ENCODE measurements at places on chromosomes 16 and 17. TPM values are rescaled to one million over a fixed set of nuclear protein-coding genes. Genes with fewer than 3 reads are reported as not detected.

Gene SULT1A3
- total RNA-seq, result 16.1 TPM

Gene DNAI2
- 1.2 TPM for total RNA-seq

GRCh38 chr17:538181-538973 is 176.3 kb downstream of the VPS53 start:
- no peak for DNase-seq

DNA sequence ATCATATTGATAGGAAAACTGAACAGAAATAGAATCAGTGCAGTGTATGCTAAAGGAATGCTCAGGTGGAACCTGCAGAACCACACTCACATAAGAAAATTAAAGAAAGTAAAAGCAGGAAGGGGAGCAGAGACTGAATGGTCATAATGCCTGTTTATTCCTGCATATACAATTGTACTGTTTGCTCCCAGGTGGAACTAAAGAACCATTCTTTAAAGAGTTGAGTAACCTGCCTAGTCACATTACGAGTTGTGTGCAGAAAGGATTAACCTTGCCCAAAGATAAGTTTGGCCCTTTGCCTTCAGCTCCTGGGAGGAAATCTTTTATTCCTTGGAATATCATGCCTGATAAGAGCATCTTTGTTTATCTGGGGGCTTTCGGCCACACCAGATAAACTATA is 434.7 kb downstream of the KIF2B start:
- no peak for DNase-seq

GRCh38 chr17:27586203-27586721 is 44.7 kb upstream of the LGALS9 start:
- no peak for DNase-seq

DNA sequence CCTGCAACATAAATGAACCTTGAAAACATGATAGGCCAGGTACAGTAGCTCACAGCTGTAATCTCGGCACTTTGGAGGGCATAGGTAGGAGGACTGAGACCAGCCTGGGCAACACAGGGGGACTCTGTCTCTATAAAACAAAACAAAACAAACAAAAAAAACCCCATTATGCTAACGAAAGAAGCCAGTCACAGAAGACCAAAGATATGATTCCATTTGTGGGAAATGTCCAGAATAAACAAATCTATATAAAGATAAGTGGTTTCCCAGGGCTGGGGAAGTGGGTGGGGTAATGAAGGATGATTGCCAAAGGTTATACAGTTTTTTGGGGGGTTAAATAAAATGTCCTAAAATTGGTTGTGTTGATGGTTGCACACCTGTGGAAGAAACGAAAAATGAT is 36.5 kb upstream of the SIAH1 start:
- DNase-seq, result no peak

GRCh38 chr17:62627904-62628633 is 599 bp downstream of the MRC2 start:
- peak; percentile 35 for DNase-seq

GRCh38 chr17:6479622-6480302 is 35.5 kb downstream of the PIMREG start:
- DNase-seq, result no peak

GRCh38 chr16:89949756-89950155 is 1.2 kb downstream of the DEF8 start:
- no peak for DNase-seq

DNA sequence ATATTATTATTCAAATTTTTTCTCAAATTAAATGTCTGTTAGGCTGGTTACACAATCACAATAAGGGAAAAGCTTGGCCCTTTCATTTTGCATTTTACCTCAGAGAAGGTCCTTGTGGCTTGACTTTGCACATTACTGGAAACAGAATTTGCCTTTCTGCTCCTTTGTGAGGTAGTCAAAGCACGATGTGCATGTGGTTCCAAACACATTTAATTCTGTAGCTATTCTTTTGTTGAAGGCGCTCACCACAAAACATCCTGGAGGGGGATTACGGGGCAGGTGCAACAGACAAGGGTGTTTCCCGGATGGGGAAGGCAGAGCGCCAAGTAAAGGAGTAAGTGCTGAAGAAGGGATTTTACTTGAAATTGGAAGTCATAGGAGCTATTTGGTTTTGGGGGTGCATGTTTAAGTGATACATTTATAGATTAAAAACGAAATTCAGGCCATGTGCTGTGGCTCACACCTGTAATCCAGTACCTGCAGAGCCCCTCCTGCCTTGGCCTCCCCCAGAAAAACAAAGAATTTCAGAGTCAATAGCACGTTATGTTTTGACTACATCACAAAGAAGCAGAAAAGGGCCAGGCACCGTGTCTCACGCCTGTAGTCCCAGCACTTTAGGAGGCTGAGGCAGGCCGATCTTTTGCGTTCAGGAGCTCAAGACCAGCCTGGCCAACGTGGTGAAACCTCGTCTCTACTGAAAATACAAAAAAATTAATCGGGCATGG is 31.2 kb upstream of the TENT4B start:
- DNase-seq, result peak; percentile 68

GRCh38 chr17:18233803-18234518 is 8.5 kb downstream of the LLGL1 start:
- DNase-seq, result no peak

DNA sequence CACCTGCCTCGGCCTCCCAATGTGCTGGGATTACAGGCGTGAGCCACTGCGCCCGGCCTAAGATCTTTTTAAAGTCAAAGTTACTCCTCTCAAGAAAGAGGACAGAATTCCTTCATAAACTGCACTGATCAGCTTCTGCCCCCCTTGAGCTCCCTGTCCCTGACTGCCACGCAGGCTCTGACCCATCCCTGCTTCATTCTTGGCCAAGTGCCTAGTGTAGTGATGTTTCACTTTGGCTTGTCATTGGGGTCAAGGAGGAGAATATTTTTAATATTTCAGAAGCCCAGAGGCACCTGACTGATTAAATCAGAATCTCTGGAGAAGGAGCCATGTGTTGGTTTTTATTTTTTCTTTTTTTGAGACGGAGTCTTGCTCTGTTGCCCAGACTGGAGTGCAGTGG is 9.1 kb downstream of the MRM1 start:
- DNase-seq, result no peak

DNA sequence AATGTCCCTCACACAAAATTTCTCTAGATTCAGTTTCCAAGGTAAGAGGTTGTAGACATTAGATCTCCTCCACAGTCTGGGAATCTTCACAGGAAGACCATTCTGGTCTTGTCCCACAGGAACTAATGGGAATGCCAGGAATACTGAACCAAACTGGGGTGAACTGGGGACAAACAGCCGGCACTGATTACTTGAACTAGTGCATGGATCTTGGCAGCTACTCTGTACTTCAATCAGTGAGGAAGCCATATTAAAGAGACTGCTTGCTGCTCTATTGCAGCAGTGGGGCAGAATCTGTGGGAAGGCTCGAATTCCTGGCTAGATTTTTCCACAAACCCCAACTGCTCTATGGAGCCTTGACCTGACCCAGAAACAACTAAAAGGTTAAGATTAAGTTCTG is 268.9 kb upstream of the AXIN2 start:
- no peak for DNase-seq

Gene CLEC10A
- 0.59 TPM for total RNA-seq

DNA sequence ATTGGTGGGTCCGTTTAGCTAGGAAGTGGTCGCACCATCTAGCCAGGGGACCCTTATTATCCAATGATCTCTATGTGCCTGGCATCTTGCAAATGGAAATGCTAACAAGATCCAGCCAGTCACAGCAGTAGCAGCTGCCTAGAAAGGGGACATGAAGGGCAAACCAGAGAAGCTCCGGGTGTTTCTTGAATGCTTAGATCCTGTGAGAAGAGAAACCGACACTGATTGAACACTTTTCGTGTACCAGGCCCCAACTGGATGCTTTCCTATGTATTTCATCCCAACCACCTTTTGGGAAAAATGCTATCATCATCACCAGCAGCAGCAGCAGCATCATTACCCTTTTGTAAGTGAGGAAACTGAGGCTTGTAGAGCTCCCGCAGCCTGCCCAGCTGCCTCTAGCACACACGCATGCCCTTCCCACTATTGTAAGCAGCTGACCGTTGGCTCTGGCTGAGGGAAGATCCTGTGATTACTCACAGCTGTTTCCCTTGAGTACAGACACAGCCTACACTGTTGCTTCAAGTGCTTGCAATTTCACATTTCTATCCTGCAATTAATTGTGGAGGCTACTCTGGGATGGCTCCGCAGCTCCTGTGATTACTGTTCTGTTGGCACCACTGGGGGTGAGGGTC is 180.7 kb upstream of the CACNG5 start:
- no peak for DNase-seq

Gene DHRS7C
- not detected for total RNA-seq

- DNase-seq, result no peak
These were observed 378.7 kb downstream of the HS3ST4 start for GRCh38 chr16:26070302-26071100.

DNA sequence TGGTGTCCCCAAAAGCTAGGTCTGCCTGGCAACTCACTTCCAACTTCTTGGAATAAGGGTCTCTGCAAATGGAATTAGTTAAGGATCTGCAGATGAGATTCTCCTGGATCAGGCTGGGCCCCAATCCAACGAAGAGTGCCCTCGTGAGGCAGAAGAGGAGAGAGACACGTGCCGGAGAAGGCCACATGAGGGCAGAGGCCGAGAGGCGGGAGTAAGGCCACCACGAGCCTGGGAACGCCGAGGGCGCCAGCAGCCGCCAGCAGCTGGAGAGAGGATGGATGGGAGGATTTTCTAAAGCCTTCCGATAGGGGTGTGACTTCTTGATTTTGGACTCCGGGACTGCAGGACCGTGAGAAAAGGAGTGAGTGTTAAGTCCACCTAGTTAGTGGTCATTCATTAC is 76.3 kb downstream of the JPH3 start:
- DNase-seq, result no peak

GRCh38 chr17:49556223-49556943 is 19.3 kb upstream of the NXPH3 start:
- DNase-seq, result peak; percentile 69

DNA sequence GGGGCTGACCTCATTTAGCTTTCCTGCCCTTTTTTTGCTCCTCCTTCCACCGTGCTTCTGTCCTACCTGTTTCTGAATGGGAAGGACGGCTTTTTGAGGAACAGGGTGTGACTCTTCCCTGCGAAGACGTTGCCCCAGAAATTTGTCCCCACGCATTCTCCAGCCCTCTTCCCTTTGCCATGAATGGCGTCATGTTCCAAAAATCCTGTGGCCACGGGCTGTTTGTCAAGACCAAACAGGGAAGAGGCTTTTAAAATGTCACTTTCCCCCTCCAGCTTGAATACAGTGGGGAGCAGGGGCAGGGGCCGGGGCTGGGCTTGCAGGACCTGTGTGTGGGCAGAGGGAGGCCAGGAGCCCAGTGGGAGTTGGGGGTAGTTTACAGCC is 13.9 kb downstream of the MPRIP start:
- no peak for DNase-seq

- no peak for DNase-seq
These were observed 375 bp upstream of the KRT32 start for GRCh38 chr17:41467561-41467960.

Data from CD4-positive, alpha-beta T cell (primary cell).